Activated CD4-positive, alpha-beta T cell treated with anti-CD3 and anti-CD28 coated beads for 24 hours (primary cell): ENCODE measurements at places on chromosomes 3 and 15.

DNA sequence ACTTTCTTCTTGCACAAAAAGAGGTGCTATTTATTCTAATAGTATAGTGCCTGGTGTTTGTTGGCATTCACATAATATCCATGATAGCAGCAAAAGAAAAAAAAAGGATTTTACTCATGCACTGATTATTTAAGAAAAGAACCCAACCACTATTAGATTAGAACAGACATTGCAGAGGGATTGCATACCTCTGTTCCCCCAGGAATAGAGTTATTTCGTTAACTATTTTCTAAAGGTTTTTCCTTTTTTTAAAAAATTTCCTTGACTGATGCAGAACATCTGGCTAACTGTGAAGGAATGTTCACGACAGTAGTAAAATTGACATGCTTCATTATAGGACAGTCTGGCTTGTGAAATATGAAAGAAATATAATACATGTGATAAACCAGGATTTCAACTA is 136.6 kb upstream of the PTX3 start:
- DNase-seq = no peak

DNA sequence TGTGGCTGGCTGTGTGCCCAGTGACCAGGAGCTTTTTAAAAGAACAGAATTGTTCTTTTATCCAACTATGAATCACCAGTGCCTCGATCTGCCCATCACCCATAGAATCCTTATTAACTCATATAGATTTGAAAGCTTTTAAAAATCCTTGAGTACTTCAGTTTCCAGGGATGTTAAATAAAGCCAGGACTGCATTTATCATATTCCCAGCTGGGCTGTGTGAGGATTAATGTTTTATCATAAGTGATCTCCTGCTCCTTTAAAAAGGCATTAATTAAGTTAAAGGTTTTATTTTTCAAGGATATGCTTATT is 234.0 kb downstream of the MYRIP start:
- no peak for DNase-seq

DNA sequence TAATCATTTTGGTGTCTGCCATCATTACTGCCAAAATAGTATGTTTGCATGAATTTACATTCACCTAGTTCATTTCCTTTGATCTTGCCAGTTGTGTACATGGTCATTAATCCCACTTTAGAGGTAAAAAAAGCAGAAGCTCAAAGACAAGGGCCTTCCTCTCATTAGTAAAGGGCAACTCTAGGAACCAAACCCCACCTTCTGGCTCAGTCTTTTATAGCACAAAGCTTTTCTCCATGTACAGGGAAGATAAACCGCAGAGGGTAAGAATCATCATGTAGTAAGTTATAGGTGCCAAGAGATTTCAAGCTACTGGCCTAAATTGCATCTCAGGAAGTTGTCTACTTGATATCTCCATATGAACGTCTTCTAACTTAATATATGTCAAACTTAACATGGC is 19.3 kb upstream of the SPG21 start:
- DNase-seq = no peak

DNA sequence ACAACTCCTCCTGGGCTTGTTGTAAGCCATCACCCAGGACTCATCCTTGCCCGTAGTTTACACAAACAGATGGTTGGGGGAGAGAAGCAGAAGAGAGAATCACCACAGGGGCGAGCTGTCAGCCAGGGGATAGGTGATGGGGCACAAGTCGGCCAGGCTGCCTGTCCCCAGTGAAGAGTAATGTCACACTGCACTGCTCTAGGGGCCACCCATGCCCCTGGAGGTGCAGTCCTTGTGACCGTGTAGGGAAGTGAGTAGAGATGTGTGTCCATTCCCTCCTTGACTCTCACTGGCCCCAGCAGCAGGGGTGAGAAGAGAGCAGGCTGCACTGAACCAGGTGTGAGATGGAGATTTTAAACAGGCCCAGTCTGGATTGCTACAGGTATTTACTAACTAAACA is 17.1 kb upstream of the PRSS50 start:
- DNase-seq = no peak

GRCh38 chr3:70250492-70250891 is 61.9 kb downstream of the MDFIC2 start:
- DNase-seq = no peak

- DNase-seq = no peak
These were observed 41.0 kb upstream of the FRMD4B start for GRCh38 chr3:69426967-69427304.

GRCh38 chr3:13268120-13268519 is 152.0 kb downstream of the NUP210 start:
- no peak for DNase-seq

DNA sequence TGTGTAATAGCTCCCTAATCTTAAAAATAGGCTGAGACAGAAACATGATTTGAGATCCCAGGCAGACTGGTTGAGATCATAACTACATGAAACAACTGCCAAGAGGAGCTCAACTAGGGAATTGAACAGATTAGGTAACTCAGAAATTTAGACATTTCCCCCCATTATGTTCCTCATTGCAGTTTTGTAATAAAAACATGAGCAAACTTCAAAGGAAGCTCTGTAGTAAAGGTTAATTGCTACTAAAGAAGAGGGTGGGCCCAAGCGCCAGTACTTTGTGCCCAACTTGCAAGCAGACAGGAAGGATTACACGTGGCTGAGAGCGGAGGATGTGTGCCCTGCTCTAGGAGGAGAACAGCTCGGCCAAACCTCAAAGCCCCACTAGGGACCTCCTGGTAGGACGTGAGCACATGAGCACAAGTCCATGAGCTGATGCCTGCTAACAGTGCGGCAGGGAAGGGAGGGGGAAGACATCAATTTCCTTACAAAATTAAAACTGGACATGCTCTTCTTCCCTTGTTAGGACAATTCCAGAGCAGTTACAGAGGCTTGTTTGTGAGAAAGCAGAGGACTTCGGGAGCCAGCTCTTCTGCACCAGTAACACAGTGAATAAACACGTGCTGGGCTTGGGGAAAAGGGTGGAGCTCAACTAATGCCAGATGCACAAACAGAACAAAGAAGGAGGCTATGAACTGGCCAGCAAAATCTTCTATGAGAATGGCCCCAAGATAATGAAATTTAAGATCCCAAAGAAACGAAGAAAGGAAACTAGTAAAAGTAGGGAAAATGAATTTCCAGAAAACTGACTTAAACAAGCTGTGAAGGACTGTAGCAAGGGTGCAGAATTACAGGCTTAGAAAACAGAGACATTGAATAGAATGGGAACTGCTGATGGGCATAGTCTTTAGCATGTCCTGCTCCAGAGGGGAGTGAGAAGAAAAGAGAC is 275.5 kb downstream of the MECOM start:
- no peak for DNase-seq

DNA sequence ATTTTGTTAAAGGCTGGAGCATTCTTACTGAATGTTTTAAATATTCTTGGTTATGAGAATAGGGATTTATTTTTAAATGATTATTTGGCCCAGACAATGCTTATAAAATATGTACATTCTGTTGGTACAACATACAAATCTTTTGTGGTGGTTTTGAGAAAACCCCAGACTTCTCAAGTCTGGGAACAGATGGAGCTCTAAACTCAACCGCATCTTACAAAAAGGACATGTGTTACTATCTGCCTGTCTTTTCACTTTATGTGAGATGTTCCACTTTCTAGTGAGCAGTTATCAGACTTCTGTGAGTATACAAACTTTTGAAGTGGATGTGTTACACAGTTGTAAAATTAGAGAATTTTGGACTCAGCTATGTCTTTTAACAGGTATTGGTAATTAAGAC is 135.5 kb upstream of the RBMS3 start:
- DNase-seq = no peak

DNA sequence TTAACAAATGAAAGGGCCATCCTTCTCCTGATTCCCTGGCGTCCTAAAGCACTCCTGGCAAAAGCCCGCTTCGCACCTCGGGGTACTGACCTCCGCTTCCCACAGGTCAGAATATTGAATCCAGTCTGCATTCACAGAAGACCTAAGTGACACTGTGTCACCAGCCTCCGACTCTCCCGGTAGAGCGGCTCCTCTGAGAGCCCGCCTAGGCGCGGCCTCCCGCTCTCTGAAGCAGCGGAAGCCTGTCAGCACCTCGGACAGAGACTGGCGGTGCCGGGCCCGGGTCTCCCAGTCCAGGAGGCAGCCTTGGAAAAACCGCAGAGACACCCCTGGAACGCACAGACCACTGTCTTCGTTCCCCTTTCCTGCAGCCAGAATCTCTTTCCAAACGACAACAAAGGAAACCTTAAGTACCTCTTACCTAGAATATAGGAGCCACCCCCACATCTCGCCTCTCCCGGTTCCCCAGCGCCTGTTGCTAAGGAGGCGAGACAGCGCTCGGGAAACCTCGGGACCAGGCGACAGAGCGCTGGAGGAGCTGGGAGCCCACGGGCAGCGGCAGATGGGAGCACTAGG is 1.2 kb downstream of the GABRB3 start:
- DNase-seq = no peak

DNA sequence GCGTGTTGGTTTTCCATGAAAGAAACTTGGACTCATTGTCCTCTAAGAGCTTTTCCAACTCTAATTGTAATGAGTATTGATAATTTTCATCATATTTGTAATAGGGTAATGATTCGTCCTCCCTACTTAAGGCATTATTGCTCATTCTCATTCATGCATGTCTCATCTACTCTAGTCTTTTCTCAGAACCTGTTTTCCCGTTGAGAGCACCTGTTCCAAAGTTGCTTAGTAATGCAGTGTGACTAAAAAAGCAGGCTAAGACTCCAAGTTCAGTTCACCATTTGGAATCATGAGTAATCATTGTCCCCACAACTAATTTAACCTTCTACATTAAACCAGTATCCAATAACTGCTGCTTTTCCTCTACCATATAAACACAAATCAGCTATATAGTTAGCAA is 84.0 kb downstream of the FILIP1L start:
- no peak for DNase-seq

DNA sequence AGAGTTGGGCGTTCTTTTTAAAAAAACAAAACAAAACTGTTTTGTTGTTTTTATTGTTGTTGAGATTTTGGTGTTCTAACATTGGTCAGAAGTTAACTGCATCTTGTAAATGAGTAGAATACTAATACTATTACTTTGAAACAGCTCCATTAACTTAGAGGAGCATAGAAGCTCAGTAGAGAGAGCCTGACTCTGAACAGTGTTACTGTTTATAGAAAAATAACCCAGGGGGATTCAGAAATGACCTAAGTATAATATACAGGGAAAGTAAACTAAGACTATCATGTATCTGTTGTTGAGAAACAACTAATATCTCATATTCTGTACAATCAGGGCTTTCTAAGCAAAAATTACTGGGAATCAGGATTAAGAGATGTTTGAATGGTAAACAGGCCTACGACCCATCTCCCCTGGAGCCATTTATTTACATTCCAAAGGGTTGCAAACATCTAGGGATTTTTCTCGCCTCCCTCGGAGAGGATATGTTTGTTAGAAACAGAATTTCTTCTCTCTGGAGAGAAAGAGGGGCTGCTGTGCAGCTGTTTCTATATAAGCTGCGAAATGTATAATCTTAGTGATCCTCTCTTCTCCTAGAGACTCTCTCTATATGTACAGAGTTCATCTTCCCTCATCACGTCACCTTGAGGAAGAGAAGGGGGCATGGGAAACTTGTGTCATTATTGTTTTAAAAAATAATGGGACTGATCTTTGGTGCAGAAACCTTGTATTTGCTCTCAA is 827.5 kb upstream of the DPPA4 start:
- no peak for DNase-seq

GRCh38 chr3:31873254-31873820 is 107.7 kb downstream of the OSBPL10 start:
- DNase-seq = no peak

GRCh38 chr15:94000606-94001005 is 230.8 kb upstream of the MCTP2 start:
- no peak for DNase-seq

DNA sequence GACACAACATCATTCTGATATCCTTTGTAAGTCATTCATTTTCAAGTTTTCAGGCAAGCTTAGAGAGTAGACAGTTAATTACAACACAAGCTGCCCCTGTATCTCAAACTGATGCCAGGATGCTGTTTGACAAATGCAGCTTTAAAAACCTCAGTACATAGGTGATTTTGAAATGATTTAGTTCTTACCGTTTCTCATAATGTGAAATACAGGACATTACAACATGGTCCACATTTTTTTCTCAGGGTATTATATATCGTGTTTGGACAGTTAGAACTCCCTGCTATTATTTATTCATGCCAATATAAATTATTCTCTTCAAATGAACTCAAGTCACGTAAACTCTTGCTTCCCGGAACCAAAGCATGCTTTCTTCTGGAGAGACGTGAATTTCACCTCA is 1013.9 kb downstream of the EPHA3 start:
- DNase-seq = no peak

DNA sequence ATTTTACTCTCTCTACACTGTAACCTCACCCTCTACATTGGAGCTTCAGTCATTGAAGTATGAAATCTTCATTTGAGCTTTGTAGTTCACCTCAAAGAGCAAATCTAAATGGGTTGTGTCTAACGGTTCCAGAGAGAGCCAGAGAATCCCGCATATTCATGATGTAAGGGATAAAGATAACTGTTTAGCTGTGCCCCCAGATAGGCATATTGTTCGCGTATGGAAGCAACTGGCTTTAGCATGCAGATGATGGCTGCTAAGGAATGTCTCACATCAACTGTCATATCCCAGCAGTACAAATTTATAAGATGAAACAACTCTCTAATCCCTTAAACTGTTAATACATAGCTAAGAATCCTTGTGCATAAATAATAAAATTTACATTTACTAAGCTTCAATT is 412.7 kb upstream of the ROBO2 start:
- DNase-seq = no peak

GRCh38 chr15:90367576-90367975 is 15.5 kb downstream of the ZNF774 start:
- DNase-seq = no peak
